ENCODE measurements at places on chromosomes 6 and 20.
A peak's percentile ranks its signal among the peaks of the same experiment; 100 is the strongest.

GRCh38 chr6:34378470-34378869 lies 14.0 kb downstream of the NUDT3 start:
- DNase-seq: no peak

GRCh38 chr6:150915131-150915879 lies 49.8 kb downstream of the MTHFD1L start:
- no peak for DNase-seq

DNA sequence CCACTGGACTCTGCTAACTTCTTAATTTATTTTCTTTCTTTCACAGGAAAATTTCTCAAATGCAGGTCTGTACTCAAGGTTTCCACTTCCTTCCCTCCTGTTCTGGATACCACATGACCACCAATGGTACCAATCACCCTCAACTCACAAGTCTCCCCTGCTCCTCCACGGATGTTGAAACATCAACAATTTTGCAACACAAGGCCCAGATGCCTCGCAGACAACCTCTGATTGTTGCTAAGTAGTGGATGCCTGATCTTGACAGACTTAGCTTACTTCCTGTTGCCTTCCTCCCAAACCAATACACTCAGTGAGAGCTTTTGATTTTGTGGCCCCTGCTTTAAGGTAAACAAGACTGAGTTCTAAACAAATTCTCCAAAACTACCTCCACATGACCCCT lies 146.6 kb downstream of the FRK start:
- peak; percentile 5 for DNase-seq

GRCh38 chr20:3874194-3874844 lies 14.9 kb upstream of the PANK2 start:
- DNase-seq: no peak

DNA sequence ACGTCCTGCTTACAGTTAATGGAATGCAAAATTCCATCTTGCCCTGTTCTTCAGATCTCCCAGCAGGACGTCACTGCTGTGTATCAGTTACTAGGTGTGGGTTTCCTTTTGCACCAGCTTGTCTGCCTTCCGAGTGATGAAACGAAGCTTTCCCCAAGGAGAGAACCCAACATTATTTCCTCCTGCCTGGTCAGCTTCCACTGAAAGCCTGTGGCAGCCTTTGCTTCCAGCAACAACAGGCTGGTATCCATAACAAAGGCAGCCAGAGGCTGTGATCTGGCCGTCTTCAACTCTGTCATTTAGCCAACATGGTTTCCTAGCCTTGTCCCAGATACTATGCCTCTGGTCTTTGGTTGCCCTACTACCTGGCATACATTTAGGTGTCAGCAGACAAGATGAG lies 78.9 kb upstream of the HEY2 start:
- no peak for DNase-seq

DNA sequence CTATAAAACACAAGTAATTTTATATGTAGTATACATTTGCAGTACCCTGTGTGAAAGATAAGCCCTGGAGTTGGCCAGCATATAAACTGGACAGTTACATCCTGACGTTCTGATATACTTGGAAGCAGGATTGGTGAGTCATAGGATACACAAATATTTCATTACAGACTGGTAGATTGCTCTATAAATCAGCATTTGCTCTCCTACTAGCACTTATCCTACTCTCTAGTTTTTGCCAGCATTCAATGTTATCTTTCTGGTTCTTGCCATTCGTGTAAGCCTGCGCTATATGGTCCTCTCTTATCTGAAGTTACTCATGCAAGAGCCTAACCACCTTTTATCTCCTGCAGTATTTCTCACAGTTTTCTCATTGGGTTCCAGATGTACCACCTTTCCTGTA lies 680.2 kb upstream of the MMS22L start:
- DNase-seq: no peak

- DNase-seq: no peak
Observed at GRCh38 chr6:162605881-162606280, 121.7 kb downstream of the PRKN start.

DNA sequence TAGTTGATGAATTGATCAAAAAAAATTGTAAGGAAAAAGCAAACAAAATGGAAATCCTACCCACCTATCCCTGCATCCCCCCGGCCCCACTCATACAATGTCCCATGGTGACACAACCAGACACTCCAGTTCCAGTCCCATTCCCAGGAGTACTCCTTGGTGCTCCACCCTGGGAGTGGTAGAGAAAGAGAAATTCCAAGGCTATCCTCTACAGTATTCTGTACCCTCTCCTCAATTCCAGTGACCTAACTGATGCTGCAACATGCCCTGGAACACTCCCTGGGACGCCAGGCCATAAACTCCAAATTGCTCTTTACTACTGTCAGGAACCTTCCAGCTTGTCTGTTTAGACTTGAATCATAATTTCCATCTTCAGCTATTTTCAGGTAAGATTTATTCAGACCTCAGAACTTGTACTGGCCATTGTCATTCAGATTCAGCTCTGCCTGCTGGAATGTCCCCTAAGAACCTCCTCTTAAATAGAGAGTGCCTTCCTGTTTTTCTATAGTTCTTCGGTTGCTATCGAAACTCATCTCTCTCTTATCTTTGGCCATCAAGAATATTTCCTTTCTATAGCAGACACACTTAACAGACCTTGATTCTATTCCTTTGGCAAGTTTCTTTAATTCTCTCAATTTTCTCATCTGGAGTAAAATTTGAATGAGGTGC lies 8.7 kb downstream of the GPX6 start:
- DNase-seq: peak; percentile 8

- no peak for DNase-seq
Observed at GRCh38 chr6:41428996-41429421, 93.6 kb downstream of the NCR2 start.

DNA sequence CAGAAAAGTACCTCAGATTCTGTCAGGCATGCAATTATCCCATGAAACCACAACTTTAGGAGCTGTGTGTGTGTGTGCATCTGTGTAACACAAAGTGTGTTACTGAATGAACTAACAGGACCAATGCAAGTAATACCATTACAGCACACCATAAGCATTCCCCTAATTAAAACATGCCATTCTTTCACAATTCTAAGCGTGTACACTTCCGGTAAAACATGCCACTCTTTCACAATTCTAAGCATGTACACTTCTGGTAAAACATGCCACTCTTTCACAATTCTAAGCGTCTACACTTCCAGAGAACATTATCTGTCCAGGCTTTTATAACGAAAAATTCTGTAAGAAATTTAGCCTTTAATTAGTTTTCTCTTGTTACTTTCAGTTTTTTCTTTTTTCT lies 238.2 kb downstream of the GMDS start:
- DNase-seq: no peak

DNA sequence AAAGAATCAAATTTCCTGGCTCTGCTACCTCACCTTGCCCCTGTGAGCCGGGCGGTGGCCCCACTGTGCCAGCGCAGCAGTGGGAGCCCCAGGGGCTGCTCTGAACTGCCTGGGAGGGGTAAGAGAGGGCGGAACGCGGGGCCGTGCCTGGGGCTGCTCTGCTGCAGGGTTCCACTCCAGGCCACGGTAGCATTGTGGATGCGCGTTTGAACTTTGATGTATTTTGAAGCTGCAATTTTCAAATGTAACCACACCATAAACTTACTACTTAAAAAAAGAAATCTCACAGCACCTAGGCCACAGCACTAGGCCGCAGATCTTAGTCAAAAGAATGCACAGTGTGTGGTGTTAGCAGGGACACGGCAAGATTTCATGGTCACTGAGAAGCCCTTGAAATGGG lies 57.5 kb downstream of the PRDM1 start:
- no peak for DNase-seq

DNA sequence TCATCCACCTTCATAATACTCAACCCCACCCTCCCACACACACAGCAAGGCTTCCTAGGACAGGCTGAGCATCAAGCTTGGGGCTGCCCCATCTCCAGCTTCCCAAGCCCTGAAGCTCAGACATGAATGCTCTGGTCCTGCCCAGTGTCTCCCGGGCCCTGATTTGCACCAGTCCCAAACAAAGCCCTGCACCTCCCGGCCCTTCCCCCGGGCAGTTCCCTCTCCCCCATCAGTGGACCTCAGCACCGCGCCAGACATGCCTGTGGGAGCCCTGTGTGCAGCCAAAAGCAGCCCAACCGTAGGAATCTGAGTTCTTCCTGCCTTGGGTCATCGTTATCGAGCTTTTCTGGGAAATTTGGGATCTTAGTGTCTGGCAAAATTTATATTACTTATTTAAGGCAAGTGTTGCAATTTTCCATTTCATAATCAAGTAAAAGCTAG lies 63.5 kb downstream of the THBS2 start:
- no peak for DNase-seq

DNA sequence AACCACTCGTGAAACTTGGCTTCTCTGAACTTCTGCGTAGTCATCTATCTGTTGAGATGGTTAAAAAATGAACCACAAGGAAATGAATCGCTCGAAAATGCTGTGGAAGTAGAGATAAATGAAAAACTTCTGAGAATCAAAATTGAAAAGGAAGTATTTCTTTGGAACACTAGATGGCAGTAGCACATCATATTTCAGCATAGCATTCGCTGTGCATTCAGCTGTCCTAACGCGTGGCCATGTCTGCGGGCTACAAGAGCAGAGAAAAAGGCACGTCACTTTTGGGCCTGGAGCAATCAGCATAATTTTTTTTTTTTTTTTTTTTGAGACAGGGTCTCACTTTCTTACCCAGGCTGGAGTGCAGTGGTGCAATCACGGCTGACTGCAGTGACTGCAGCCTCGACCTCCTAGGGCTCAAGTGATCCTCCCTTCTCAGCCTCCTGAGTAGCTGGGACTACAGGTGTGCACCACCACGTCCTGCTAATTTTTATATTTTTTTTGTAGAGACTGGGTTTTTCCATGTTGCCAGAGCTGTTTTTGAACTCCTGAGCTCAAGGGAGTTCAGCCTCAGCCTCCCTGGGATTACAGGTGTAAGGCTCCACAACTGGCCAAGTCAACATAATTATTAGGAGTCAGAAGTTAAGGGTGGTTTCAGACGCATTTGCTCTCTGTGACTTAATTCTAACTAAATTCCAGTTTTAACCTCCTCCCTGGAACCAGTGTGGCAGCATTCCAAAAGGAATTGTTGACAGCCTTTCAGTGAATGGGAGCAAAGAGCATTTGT lies 8.8 kb upstream of the PERP start:
- DNase-seq: peak; percentile 19

GRCh38 chr6:144314003-144314485 lies 28.9 kb downstream of the UTRN start:
- DNase-seq: no peak

GRCh38 chr6:81895511-81896185 lies 143.2 kb upstream of the TENT5A start:
- no peak for DNase-seq

GRCh38 chr6:164129218-164129617 lies 714.7 kb downstream of the QKI start:
- no peak for DNase-seq

DNA sequence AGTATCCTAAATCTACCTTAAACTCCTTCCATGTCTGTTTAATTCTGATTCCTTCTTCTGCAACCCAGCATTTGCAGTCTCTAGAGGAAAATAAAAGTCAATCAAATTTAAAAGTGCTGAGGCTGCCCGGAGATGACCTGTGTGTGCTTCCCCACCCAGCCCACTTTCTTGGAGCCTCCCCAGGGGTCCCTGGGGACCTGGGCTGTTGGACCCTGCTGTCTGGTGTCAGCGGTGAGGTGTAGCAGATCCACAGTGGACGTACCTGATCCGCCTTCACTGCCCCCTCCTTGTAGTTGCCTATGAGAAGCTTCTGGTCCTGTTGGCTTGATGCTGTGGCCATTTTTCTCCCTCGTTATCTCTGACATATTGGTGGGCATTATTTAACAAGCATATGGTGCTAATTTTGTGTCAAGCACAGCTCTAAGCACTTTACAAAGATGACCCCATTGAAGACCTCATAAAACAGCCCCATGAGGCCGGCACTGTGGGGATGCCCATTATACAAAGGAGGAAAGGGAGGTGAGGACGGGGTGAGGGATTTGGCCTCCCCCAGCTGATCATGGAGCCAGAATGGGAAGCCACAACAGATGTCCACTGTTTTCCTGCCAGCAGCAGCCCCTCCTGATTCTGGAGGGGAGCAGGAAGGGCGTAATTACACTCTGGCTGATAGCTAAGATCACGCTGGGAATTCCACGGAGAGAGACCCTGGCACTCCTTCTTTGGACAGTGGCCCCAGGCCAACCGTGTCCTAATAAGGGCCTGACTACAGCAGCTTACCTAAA lies 628.2 kb downstream of the CDH26 start:
- DNase-seq: no peak

GRCh38 chr6:30489081-30490025 lies at the start of gene HLA-E:
Gene HLA-E (plus strand): TSS chr6:30489509. CDS start chr6:30489532, 23 bp downstream.
- DNase-seq: peak; percentile 95

GRCh38 chr20:2254333-2254732 lies 41.5 kb upstream of the TGM3 start:
- no peak for DNase-seq

- DNase-seq: no peak
Observed at GRCh38 chr6:163955756-163956155, 541.2 kb downstream of the QKI start.

- DNase-seq: no peak
Observed at GRCh38 chr6:27286141-27286540, 25.9 kb downstream of the POM121L2 start.

DNA sequence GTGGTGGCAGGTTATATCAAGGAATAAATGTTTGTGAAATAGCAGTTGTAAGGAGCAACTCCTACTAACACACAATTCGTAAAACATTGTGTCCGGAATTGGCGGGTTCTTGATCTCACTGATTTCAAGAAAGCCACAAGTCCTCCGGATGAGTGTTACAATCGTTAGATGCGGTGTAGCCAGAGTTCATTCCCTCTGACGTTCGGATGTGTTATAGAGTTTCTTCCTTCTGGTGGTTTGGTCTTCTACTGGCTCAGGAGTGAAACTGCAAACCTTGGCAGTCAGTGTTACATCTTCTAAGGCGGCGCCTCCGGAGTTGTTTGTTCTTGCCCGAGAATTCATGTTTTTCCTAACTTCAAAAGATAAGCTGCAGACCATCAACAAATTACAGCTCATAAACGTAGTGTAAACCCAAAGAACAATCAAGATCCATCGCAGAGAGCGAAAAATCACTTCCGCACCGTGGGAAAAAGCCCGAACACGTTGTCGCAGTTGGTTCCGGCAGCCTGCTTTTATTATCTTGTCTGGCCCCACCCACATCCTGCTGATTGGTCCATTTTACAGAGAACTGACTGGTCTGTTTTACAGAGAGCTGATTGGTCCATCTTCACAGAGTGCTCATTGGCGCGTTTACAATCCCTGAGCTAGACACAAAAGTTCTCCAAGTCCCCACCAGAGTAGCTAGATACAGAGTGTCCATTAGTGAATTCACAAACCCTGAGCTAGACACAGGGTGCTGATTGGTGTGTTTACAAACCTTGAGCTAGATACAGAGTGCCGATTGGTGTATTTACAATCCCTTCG lies 58.2 kb downstream of the TRIM27 start:
- peak; percentile 69 for DNase-seq

- DNase-seq: no peak
Observed at GRCh38 chr6:141587482-141588266, 545.1 kb upstream of the GJE1 start.

GRCh38 chr6:135170849-135171248 lies 10.3 kb upstream of the MYB start:
- no peak for DNase-seq

Data from GF-D8 (cell line).